ENCODE measurements at places on chromosomes 11 and 22. TPM values are rescaled to one million over a fixed set of nuclear protein-coding genes. Genes with fewer than 3 reads are reported as not detected.

Gene GGT5
- 0.22 TPM for total RNA-seq

Gene OR5A1
- total RNA-seq = not detected

Gene C22orf39
- total RNA-seq = 33.0 TPM

Gene ATG2A
- 30.3 TPM for total RNA-seq

Gene CBLIF
- total RNA-seq = not detected

Gene RAPSN
- total RNA-seq = 0.71 TPM

Gene SYT7
- total RNA-seq = not detected

Gene SCARF2
- total RNA-seq = 0.61 TPM

Gene ART1
- not detected for total RNA-seq

Gene JAML
- 53.1 TPM for total RNA-seq

Gene SPDYC
- total RNA-seq = not detected

Gene ZNF215
- 2.3 TPM for total RNA-seq

Gene PRG2
- total RNA-seq = not detected

Gene CRYBB1
- total RNA-seq = not detected

Gene BACE1
- total RNA-seq = 0.41 TPM

Gene CALCB
- total RNA-seq = 1.7 TPM

Gene TESMIN
- total RNA-seq = 2.5 TPM

Gene TMEM132A
- total RNA-seq = 0.59 TPM

Gene FOSL1
- total RNA-seq = 3.0 TPM

Gene CRYAB
- not detected for total RNA-seq

Gene SMC1B
- 0.44 TPM for total RNA-seq

Gene SEPTIN5
- total RNA-seq = 0.71 TPM

Gene SCN4B
- total RNA-seq = 0.17 TPM

Gene OR5M10
- total RNA-seq = not detected

Data from T-helper 1 cell treated with Interleukin-12 subunit alpha and Interleukin-12 subunit beta and Interleukin-4 antibody, amounts not matched to agents 30 ng/mL and 1 ng/mL, for 36 hours (primary cell).